CD4-positive, alpha-beta T cell treated with Interleukin-2 at 100 ng/mL for 4 hours (primary cell): ENCODE measurements at places on chromosomes 2 and 18.

DNA sequence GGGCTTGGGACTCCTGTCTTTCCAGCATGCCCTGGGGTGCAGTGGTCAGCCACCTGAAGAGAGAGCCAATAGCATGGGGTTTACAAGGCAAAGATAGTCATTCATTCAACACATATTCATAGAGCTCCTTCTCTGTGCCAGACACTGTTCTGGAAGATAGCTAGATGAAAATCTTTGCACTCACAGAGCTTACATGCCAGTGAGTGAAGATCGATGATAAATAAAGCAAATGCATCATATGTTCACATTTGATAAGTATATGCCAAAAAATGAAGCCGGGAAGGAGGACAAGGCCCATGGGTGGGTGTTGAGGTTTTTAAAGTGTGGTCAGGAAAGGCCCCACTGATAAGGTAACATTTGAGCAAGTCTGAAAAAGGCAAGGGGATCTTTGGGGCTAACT lies 130.8 kb upstream of the CDCA7 start:
- DNase-seq: no peak

DNA sequence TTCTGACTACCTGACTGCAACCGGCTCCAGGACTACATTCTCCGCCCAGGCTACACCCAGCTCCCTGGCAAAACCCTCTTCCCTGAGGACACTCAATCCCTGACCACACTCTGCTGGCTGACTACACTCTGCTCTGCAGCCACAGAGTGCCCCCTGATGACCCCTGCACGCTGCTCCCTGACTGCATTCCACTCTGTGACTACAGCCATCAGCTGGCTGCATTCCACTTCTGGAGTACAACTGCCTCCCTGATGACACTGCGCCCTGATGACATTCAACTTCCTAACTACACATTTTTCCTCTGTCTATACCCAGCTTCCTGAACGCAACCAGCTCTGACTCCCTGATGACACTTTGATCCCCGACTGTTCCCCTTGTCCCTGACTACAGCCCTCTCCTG lies 71.3 kb upstream of the NRXN1 start:
- no peak for DNase-seq

DNA sequence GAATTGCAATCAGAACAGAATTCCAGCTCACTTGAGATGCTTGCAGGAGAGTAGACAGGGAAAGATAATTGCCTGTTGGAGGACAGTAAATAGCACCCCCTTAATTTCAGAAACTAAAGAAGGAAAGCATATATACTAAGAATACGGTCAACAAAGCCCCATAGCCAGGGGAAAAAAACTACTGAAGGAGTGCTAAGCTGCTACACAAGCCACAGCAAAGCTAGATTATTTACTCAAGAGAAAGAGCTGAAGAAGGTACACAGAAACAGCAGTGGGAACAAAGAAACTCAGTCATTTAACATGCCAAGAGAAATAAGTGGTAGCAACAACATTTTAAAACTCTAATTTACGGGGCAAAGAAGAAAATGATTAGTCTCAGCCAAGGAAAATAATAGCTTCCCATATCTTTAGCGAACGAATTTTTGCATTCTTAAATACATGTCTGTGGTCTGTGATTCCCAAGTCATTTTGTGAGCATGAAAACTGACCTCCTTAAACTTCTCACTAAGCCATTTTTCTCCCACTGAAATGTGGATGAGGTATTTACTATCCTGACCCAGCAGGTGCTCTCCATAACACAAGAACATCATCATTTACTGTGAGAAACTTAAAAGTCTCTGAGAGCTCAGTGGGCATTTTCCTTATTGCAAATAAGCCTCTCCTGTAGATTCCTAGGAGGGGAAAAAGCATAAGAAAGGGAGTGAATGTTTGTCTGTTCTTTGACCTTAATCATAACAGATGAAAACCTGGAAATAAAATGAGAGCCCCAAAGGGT lies 196.0 kb downstream of the PAX3 start:
- no peak for DNase-seq

- peak; percentile 13 for DNase-seq
Measured at GRCh38 chr2:102187496-102188150, 800 bp downstream of the IL1RL2 start.

GRCh38 chr18:32469691-32470459 lies 807 bp downstream of the GAREM1 start:
- no peak for DNase-seq

DNA sequence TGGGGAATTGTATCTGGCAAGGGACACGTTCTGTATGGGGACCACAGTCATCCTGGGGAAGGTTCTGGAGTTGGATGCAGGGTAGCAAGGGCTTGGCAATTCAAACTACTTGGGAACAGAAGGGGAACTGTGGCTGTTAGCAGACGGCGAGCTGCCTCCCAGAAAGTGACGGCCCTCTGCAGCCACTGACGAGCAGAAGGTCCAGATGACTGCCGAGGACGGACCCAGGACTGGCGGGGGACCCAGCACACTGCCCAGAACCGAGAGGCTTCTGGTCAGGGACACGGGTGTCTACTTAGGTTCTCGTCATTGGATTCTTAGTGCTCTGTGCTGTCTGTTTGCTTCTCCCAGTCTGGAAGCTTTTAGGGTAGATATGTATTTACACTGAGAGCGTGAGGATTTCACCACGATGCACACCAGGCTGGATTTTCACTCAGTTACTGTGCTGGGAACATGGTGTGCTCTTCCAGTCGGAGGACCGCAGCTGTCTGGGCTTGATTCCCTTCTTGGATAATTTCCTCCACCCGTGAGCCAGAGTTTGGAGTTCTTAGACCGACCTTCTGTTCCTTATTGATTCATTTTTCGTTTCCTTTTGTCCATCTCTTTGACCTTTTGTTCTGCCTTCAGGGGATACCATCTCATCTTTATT lies 13.4 kb downstream of the GPR35 start:
- no peak for DNase-seq

DNA sequence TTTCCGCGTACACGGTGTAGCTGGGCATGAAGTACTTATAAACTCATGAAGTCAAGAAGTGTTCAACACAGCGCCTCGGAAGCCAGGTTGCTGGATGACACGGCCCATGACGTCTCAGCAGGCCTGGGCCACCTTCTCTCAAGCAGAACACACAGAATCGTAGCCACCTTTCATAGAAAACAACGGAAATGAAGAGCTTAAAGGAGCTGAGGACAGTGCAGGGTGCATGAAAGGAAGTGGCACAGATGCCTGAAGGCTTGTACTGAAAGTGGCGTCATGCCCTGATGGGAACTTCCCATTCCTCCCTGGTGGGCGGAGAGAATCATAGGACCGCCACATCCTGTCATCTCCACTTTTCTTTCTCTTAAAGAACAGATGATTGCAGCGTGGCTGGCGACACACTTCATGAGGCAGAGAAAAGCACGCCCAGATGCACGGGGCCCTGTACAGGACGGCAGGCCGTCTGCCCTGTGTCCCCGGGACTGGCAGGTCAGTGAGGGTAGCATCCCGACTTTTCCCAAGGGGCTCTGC lies 31.1 kb downstream of the HDAC4 start:
- DNase-seq: peak; percentile 69

GRCh38 chr2:127231130-127231865 lies 11.2 kb upstream of the CYP27C1 start:
- no peak for DNase-seq

DNA sequence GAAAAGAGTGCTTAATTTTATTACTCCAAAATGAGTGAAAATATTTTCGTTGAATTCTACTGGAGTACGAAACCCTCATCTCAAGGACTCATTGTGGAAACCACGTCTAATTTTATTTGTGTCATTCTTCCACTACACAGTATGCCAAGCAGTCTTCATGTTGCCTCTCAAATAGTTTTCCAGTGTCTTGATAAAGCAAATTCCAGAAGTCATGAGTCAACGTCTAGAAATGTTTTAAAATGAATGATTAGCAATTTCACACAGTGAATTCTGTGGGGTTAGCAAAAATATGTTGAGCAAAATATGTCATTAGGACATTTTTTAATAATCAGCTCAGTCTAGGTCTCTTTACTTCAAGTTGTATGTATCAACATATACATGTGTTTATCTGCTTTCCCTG lies 865.5 kb downstream of the DSC3 start:
- no peak for DNase-seq

- DNase-seq: no peak
Measured at GRCh38 chr18:31648966-31649429, 35.4 kb downstream of the B4GALT6 start.

DNA sequence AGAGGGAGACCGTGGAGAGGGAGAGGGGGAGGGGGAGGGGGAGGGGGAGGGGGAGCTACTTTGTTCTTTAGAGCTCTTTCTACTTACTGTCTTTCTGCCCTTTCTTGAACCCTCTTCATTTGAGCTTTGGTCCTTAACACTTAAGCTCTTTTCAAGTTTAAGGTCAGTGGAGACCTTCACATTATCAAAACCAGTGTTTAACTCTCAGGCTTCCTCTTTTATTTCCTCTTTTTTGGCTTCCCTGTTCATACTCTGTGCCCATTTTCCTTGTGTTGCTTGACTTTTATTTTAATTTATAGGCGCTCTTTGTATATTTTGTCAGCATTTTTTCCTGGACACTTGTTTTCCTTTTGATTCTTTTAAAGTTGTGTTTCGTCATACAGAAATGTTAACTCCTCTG lies 37.1 kb downstream of the ACSL3 start:
- no peak for DNase-seq

- no peak for DNase-seq
Measured at GRCh38 chr2:70746094-70746974, 21.7 kb downstream of the ADD2 start.

DNA sequence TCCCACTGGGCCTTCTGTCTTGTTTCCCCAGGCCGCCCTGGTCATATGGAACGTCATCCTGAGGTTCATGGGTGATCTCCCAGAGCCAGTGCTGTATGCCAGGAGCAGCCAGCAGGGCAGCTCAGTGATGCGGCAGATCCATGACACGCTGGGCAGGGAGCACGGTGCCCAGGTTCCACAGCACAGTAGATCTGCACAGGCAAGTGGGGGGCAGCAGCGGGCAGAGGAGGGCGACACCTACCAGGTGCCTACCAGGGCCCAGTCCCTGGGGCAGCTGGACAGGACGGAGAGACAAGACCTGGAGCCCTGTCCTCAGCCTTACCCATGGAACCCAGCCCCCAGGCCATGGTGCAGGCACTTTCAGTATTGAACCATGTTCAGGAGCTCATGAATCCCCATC lies 36.1 kb upstream of the GPR17 start:
- no peak for DNase-seq
